ENCODE measurements at places on chromosomes 13 and 19.

DNA sequence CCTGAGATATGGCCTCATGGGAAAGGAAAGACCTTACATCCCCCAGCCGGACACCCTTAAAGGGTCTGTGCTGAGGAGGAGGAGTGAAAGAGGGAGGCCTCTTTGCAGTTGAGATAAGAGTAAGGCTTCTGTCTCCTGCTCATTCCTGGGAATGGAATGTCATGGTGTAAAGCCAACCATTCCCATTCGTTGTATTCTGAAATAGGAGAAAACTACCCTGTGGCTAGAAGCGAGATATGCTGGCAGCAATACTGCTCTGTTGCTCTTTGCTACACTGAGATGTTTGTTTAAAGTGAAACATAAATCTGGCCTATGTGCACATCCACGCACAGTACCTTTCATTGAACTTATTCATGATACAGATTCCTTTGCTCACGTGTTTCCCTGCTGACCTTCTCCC is 783 bp upstream of the ZNF587B start:
- no peak for DNase-seq

GRCh38 chr13:51004111-51004865 is 94.7 kb downstream of the RNASEH2B start:
- no peak for DNase-seq

DNA sequence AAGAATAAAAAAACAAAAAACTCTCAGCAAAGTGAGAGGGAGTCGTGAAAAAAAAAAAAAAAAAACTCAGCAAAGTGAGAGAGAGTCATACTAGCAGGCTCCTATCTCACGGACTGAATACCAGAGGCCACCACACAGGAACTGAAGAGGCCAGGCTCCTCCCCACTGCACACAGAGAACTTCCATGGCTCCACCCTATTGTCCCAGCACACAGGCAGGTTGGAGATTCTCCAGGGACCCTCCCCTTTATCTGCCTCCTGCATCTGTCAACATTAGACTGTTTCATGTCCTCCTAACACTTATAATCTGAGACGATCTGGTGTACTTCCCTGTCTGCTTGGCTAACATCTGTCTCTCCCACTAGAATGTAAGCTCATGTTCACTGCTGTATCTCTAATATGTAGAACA is 37.0 kb upstream of the FARP1 start:
- no peak for DNase-seq

DNA sequence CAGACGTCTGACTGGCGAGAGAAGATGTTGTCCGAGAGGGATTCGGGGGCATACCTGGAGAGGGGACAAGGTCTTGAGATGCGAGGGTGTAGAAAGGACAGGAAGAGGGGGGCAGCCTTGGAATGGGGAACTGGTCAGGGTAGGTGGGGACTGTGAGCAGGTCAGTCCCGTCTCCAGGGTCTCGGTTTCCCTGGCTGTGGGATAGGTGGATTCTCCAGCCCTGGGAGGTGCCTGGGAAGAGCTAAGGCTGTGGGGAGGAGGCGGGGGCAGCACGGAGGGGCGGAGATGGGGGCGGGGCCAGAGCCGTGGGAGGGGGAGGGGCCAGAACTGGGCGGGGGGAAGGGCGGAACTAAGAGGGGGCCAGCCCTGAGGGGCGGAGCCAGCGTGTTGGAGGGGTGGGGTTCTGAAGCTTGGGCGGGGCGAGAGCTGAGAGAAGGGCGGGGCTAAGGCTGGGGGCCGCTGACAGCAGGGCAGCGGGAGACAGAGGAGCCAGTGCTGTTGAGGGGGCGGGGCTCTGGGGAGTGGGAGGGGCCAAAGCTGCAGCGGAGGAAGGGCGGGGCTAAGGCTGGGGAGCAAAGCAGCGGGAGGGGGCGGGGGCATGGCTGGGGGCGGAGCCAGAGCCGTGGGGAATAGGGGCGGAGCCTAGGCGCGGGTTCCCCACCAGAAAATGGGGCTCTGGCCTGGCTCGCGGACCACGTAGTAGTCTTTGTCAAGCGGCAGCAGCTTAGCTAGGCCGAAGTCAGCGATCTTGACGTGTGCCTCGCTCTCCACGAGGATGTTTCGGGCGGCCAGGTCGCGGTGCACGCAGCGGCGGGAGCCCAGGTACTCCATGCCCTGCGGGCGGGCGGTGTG is 9.5 kb upstream of the INSL3 start:
- no peak for DNase-seq

DNA sequence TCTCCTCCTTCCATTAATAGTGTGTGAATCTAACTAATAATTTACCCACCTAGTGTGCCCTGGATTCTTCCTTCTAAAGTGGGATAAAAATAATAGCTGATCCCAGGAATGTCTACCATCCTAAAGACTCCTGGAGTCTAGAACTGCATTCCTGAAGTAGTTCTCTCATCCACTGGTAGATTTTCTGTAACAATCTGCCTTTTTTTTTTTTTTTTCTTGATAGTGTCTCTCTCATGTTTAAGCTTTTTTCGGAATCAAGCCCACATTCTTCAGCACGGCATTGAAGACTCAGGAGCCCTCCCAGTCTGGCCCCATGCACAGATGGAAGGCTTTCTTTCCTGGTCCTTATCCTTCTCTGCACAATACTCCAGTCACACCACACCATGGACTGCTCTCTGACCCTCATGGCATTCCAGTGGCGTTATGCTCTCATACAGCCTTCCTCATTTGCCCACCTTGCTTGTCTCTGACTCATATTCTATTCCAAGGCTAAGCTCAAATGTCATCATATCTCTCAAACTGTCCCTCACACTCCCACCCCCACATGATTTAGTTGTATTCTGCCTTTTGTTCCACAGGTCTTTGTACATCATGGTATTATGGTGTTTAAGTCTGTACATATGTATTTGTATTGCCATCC is 68.7 kb upstream of the FRY start:
- no peak for DNase-seq

GRCh38 chr19:54429176-54429495 is 13.9 kb downstream of the TTYH1 start:
- no peak for DNase-seq

- DNase-seq, result no peak
These were observed 467.5 kb downstream of the DIAPH3 start for GRCh38 chr13:59696271-59696670.

GRCh38 chr19:14632286-14632685 is 42.4 kb downstream of the ADGRE3 start:
- no peak for DNase-seq

GRCh38 chr13:29435125-29435911 is 160.2 kb downstream of the SLC7A1 start:
- DNase-seq, result no peak

GRCh38 chr13:98599502-98600328 is 22.8 kb upstream of the STK24 start:
- DNase-seq, result no peak

DNA sequence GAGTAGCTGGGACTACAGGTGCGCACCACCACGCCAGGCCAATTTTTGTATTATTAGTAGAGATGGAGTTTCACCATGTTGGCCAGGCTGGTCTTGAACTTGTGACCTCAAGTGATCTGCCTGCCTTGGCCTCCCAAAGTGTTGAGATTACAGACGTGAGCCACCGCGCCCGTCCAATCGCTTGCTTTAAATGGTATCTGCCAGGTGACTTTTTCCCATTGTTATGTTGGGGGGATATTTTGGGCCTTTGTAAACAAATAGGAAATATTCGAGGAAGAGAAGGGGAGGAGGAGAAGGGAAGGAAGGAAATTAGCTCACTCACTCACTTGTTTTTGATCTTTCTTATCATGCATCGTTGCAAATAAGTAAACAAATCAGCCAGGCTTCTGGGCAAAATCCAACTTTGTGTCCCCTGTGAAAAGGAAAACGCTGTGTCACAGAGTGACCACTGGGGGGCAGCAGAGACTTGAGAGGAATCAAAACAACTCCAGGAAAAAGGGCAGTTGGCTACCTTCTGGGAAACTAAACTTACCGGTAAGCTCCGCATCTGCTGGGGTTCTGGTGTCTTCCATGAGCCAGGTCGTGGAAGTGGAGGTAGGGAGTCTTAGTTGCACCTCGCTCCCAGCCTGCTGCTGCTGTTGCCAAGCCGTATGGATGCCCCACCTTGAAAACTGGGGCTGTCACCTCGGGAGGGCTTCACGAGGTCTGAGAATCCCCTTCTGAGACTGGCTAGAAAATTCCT is 9.3 kb upstream of the RANBP3 start:
- no peak for DNase-seq
